ENCODE measurements at places on chromosomes 4 and X.

DNA sequence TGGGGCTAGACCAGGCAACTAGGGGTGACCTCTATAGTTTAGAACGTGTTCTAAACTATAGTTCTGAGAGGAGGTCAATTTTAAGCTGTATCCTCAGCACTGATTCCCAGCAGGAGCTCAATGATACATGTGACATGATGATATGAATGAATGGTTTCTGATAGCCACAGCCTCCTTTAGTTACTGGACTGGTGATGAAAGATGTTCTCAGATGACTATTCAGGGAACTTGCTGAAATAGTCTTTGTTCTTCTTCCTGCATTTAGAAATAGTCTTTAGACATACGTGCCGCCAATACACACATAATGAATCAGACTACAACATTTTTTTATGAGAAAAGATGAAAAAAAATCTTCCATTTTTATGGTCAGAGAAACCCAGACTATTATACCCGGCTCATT is 116.3 kb upstream of the TMEM150C start:
- no peak for DNase-seq

- DNase-seq = peak; percentile 59
Observed at GRCh38 chrX:33385546-33385945, 174.2 kb upstream of the DMD start.

DNA sequence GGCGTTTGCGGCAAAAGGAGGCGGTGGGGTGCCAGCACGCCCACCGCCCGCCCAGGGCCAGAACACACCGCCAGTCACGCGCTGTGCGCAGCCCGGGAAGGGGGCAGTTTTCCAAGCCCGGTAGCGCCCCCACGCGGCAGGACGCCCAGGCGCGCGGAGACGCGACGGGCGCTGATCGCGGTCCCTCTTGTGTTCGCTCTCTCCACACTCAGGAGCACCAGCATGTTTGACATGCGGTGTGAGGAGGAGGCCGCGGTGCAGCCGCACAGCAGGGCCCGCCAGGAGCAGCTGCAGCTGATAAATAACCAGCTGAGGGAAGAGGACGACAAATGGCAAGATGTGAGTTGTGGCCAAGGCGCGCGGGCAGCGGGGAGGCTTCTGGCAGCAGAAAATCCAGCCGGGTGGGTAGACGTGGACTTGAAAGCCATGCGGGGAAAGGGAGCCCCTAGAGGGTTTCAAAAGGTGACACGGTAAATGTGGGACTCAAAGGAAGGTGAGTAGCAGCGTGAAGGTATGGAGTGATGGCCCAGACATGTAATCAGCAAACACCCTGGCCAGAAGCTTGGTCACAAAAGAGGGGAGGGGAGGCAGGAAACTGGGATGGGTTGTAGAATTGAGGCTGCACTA is 104.1 kb downstream of the PHOX2B start:
- DNase-seq = peak; percentile 94

GRCh38 chr4:56655627-56656345 is 25.3 kb downstream of the HOPX start:
- peak; percentile 39 for DNase-seq

DNA sequence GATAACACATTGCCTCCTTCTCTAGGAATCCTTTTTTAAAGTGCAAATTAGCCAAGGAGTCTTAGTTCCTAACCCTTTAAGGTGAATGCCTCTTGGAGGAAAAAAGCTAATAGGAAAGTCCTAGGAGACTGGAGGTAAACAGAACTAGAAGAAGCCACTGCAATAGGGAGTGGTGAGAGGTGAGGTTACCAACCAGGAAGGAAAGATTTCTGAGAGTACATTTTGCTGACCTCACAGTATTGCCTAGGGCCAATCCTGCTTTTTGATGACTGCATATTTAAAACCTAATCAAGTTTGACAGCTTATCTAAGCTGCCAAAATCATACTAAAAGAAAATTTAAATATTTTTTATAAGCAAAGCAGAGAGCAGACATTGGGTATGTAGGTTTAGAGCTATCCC is 7.3 kb upstream of the CUL4B start:
- no peak for DNase-seq

DNA sequence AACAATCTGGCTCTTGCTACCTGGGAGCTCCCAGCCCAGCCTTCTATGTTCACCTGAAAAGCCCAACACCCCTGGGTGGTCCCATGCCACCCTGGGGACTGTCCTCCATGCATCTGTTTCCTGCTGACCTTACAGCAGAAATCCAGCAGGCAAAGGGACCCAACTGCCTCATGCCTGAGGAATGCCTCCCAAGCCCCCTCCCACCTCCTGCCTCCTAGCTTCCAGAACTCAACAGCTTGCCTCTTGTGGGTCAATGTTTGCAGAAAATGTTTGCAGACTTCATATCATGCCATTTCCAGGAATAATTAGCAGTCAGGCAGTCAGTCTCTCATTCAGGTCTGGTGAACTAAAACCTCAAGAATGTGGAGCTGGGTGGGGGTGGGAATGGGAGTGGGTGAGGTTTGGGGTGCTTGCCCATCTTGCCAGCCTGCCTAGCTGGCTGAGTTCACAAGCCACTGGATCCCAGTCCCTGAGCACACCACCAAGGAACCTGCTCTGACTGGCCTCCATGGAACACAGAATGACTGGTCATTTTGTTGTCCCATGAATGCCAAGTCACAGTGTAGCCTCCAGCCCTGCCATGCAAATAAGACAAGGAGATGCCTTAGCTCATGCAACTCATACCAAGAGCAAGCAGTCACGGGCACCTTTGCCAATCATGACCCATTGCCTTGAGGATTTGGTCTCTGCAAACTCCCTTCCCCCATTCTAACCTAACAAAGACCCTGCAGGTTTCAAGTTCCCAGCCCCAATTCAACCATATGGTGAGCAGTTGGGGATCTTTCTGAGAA is 12.1 kb upstream of the PLAC1 start:
- DNase-seq = peak; percentile 50

DNA sequence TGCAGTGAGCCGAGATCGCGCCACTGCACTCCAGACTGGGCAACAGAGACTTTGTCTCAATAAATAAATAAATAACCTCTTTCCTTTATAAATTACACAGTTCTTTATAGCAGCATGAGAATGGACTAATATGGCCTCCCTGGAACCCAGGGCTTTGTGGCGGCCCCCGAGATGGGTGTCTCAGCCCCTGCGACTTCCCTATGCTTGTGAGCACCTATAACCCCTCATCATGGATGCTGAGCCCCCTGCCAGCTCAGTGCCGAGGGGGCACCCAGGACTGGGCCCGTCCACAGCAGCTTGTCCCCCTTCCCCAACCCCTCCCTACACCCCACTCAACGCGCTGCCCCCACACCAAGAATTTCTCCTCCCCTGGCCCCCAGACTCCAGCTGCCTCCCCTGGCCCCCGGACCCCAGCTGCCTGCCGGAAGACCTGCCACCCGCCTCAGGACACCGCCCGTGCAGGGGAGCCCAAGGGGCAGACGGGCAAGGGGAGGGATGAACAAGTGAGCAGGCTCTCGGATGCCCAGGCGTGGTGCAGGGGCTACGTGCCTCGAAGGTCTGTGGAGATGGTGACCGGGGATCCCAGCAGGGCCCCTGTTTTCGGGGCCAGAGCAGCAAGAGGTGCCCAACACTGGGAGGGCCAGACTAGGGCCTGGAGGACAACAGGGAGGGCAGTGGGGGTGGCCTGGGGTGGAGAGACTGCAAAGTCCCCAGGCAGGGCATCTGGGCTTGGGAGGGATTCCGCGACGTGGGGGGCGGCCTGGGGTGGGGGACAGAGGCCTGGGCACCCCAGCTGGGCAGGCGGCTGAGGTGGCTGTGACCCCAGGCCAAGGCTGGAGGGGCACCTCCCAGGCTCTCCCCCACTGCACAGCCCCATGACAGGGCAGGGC is 74.0 kb downstream of the FAM53A start:
- DNase-seq = no peak

DNA sequence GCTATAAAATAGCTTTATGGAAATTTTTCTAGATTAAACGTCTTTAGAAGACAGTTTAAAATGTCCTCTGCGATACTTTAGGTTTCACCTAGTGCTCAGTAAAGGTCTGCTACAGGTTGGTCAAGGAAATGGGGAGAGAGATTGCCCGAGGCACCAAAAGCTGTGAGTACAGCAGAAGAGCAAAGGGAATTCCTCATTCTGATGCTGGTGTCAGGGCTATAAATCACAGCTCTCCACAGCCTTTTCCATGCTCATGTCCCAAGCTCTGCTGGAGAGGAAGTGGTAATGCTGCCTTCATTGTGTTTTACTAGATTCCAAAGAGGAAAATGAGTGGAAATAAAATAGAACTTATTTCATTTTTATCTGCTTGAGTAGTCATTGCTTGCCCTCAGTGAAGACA is 2060.4 kb downstream of the ARAP2 start:
- DNase-seq = no peak

DNA sequence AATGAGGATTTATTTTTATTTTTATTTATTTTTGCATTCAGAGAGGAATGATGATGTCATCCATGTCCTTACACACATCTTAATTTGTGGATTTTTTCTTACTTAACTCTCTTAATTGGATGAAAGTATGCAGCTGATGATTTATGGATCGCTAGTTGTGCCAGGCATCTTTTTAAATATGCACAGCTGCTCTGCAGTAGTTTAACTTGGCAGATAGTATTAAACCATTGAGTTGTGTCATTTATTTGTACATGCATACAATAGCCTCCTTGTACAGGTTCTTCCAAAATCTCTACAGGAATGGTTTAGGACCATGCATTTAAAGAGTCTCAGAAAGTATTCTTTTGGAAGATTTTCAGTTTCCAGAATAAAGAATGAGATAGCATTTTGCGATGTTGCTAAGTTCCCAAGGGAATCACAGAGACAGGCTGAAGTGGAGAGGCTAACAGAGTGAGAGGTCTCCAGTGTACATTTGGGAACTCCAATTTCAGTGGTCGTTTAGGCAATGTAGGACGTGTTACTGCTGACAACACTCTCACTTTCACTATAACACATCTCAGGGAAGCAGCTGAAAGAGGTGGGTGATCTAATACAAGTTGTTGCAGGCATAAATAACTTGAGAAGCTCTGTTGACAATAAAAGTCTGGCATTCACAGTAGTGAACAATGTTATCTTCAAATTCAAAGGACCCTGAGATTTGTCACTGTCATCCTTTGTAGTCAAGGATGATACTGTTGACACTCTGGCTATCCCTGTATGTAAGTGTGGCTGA is 49.9 kb upstream of the SCRG1 start:
- DNase-seq = peak; percentile 37

DNA sequence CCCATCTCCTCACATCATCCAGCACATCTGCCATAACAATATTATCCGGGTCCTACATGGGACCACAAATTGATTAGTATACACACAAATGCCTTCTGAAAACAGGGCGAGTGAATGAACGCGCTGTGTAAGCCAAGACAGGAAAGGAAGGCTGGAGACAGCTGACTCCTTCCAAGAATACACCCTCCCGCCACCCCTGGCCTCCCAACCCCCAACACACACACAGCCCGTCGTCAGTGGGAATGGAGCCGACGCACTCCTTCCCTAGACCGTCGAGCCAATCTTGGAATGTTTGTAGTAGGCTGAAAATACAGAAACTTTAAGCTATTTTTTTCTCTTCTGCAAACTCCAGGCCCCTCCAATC is 319 bp upstream of the MAGEH1 start:
- DNase-seq = no peak

- no peak for DNase-seq
Observed at GRCh38 chr4:175326796-175327195, 408.6 kb downstream of the ADAM29 start.

DNA sequence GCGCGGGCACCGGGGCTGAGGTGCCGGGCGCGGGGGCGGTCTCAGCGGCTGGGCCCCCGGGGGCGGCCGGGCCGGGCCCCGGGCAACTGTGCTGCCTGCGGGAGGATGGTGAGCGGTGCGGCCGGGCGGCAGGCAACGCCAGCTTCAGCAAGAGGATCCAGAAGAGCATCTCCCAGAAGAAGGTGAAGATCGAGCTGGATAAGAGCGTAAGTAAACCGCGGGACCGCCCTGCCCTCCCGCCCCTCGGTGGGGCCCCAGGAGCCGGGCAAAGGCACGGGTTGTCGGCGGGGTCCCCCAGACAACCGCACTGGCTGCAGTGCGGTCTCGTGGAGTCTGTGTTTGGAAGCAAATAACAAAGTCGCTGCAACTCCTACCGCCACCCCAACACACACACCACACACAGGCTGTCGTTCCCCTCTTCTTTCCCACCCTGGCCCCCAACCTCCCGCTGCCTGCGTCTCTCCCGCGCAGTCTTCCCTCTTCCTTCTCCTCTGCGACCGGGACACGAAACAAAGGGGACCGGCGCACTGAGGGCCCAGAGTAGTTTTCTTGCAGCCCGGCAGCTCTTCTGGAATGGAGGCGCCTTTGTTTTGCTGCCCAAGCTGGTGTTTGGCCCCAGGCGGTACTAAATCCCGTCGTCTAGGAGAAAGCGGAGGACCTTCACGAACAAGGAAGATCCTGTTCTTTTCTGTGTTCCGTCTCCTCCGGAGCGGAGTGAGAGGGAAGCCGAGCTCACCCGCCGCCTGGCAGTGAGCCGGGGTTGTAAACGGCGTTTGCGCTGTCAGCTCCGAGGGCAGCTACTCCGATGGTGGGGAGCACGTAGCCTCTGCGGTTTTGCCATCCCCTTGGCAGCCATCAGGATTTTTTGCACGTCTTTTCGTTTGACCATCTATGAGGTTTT is 788 bp downstream of the SAP30 start:
- DNase-seq = peak; percentile 78

GRCh38 chr4:92646826-92647225 is 343.1 kb downstream of the GRID2 start:
- DNase-seq = no peak

DNA sequence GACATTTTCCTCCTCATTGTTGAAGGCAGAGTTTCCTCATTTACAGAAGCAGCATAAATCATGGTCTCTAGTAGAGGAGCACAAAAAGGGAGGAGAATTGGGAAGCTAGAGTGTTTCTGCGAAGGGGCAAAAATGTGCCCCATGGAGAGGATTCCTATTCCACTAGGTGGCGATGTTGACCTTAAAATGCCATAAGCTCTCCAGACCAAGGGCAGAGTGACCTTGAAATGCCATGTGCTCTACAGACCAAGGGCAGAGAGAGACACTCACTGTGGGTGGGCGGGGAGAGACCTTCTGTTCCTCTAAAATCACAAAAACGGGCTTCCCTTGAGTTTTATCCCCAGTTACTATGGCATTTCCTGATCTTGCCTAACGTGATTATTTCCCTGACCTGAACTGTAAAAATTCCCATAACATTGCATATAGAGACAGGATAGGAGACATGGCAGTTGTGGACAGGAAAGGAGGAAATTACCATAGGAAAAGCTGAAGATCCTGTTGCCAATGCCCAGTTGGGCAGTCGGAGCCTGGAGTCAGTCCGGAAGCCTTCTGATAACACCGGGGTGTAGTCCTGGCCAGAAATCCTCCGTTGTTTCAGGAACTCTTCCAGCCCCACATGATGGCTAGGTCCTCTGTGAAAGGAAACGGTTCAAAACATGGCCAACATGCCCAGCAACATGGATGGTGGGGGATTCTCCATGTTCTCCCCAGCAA is 567.7 kb downstream of the MAGEB5 start:
- DNase-seq = no peak

GRCh38 chrX:130716346-130716745 is 186.7 kb downstream of the ENOX2 start:
- DNase-seq = peak; percentile 44

Measured in brain (organoid and tissue), 16 donors.